A375 (cell line): ENCODE measurements at places on chromosomes 5 and 9. TPM values are rescaled to one million over a fixed set of nuclear protein-coding genes. Genes with fewer than 3 reads are reported as not detected.

Gene CATSPER3
- total RNA-seq: 0.49 TPM in 1 of 2 replicates, not detected in the other

Gene SLC25A2
- 0.19 TPM in 1 of 2 replicates, not detected in the other for total RNA-seq

Gene SLC1A1
- 10.5 and 10.8 TPM in 2 replicates for total RNA-seq

Gene SHISAL2B
- not detected in 2 replicates for total RNA-seq

Gene PDCD1LG2
- 0.79 and 0.82 TPM in 2 replicates for total RNA-seq

Gene FAM219A
- 9.7 and 9.8 TPM in 2 replicates for total RNA-seq

Gene GABRA1
- not detected in 2 replicates for total RNA-seq

Gene FGF10
- not detected in 2 replicates for total RNA-seq

Gene DIMT1
- 68.1 and 76.5 TPM in 2 replicates for total RNA-seq

Gene GDF9
- total RNA-seq: 0.16 and 0.23 TPM in 2 replicates

Gene GMCL2
- not detected in 2 replicates for total RNA-seq

Gene TMEM171
- total RNA-seq: 3.5 and 3.7 TPM in 2 replicates

Gene GABBR2
- not detected in 2 replicates for total RNA-seq

Gene FOXD4L6
- total RNA-seq: 0.05 TPM in 1 of 2 replicates, not detected in the other

Gene NFIB
- 30.9 and 51.1 TPM in 2 replicates for total RNA-seq

Gene ITGA1
- total RNA-seq: 30.4 and 40.2 TPM in 2 replicates

Gene TRIM7
- 11.6 and 16.5 TPM in 2 replicates for total RNA-seq
